Activated CD4-positive, alpha-beta T cell treated with anti-CD3 and anti-CD28 coated beads for 24 hours (primary cell): ENCODE measurements at places on chromosomes 13 and 19.

DNA sequence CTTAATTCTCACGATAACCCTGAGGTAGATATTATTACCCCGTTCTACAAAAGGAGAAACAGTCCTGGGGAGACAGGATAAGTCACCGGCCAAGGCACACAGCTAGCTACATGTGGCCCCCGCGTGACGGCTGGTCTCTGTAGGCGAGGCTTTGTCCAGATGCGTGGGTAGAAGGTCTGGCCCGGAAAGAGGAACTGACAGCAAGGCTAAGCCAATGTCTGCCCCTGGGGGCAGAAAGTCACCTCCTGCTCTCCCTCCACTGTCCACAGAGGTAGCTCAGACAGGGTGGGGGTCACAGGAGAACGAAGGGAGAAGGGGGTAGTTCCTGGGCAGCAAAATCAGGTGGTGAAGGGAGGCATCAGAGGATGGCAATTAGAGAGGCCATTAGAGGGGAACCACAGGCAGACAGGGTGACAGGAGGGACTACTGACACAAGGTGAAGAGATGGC, 1.8 kb downstream of the APOC4 start:
- no peak for DNase-seq

DNA sequence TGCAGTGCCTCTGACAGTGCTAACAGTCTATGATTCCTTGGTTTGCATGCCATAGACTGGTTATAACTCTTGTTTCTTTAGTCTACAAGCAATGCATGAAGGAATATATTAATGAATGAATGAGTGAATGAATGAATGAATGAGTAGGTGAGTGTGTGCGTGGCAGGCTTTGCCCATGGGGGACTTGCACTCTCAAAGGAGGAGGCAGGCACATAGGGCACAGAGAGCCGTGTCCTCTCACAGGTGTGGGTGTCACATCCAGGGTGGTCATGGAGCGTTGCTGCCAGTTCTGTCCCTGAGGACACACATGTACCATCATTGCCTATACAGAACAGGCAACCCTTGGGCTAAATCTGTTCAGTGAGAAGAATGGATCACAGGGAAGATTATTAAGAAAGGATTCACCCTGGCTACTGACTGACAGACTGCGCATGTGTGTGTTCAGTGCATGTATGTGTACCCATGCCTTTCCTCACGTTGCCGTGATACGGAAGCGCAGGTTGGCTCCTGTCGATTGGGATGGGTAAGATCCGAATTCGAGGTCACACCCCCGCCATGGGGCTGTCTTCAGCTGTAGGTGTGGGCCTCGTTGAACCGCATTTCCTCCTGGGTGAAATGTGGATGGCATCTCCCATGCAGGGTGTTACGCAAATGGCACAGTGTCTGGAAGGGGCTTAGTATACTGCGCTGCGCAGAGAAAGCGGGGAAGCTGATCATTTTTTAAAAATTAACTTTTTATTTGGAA, 161.4 kb downstream of the STK24 start:
- DNase-seq, result no peak

DNA sequence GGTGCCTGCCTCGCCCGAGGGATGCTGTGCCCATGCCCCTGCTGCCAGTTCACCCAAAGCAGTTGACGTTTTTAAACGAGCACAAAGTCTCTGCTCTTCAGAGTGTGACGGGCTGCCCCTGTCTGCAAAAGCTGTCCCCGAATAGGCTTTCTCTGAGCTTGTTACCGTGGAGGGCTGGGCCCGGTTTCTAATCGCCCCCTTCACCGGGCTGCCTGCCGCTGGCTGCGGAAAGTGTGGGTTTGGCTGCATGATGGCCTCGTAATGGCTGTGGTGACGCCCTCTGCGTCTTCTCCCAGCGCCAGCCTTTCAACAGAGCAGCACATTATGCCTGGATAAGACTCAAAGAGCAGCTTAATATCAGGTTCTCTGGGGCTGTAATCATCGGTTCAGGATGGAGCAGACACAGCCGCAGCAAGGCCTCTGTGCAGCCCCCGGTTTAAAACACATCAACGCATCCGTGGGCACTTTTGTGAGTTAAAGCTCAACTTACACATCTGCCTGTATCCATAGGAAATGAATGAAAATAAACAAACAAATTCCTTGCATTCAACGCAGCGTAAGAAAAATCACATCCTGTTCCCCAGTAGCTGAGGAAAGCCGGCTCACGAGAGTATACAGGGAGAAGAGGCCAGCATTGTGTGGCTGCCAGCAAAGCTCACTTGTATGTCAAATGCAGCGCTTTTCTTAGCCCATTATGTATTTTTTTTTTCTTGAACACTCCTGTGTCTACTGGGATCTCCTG, 166.4 kb upstream of the SOX1 start:
- DNase-seq, result no peak

DNA sequence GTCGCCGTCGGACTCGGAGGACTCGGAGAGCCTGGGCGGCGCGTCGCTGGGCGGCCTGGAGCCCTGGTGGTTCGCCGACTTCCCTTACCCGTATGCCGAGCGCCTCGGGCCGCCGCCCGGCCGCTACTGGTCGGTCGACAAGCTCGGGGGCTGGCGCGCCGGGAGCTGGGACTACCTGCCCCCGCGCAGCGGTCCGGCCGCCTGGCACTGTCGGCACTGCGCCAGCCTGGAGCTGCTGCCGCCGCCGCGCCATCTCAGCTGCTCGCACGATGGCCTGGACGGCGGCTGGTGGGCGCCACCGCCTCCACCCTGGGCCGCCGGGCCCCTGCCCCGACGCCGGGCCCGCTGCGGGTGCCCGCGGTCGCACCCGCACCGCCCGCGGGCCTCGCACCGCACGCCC, 2.5 kb upstream of the GRWD1 start:
- no peak for DNase-seq
